Kidney glomerular epithelial cell (primary cell): ENCODE measurements at places on chromosomes 7 and 10.

DNA sequence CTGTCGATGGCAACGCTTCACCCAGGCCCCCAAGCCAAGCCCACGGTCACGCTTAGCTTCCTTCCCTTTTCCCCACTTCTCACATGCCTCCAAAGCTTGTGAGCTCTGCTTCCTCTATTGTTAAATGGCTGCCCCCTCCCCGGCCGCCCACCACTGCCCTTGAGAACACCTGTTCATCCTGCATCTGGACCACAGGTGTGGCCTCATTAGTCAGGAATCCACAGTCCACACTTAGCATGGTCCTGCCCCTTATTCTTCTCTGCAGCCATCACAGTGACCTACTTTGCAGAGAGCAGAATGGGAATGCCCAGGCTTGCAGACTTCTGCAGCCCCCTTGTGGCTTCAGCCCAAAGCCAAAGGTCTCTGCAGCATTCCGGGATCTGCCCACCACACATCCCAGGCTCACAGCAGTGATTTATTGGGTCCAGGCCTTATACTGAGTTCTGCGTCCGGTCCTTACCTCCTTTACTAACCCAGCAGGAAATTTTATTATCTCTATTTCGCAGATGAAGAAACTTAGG, 66.9 kb downstream of the PTPRE start:
- no peak for DNase-seq

DNA sequence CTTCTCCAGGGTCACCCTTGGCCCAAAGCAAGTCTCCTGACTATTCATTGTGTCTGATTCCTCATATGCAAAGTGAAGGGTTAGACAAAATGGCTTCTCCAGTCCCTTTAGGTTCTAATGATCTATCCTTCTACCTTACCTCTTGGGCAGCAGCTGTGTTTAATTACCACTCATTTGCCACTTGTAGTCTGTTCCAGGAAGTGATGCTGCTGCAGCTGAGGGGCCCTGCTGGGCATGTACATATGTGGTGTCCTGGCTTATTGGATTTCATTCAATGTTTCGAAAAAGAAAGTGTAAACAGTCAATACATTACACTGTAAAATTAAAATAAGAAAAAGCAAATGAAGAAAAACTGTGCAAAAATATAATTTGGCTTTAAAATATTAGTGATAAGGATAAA, 36.6 kb downstream of the SCIN start:
- no peak for DNase-seq

DNA sequence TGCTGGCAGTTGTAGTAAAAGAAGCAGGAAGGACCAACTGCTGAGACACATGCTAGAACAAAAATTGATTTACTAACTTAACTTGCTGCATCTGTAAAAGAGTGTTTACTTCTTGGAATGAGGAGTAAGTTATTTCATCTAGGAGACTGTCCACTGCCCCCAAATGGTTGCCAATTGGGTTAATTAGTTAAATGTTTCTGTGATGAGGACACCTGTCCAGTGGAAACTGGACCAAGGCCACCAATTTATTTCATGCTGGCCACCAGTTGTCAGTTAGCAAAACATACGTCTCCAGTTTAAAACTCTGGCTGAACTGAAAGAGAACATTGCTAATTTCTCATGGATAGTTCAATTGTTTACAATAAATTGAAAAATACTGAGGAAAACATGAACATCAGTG, 191.7 kb downstream of the PPP1R9A start:
- no peak for DNase-seq

DNA sequence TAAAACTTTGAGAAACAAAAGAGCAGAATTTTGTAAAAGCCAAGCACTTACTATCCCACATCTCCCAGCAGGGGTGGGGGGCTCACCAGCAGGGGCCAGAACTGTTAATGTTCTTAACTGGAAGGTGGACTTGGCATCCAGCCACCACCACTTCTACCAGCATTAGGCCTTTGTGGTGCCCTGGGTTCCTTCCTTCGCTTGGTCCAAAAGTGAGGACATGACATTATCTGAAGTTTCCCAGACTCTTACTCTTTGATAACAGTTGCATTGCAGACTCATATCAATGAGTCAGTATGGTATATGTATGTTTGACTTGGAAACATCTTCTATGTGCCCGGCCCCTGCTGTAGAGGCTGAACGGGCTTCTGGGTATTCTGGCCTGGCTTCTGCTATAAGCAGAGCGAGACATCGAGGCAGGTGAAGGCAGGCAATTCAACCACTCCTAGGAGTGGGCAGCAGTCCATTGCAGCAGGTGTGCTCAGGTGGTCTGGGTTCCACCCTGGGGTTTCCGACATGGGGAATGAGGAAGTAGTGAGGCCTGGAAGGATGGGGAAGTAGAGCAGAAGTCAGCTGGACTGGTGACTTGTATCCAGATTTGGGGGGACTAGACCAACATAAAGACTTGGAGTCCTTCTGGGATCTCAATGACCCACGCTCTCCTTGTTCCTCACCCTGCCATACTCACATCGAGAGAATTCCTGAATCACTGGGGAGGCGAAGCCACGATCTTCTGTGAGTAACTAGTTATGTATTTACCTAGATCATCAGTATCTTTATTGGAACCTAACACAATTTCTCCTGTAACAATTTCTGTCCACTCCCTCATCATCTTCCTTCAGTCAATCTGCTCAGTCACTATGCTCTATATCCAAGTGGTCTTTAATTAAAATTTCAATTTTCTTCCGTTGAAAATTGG, 4.1 kb downstream of the ZNF777 start:
- DNase-seq = peak; percentile 7

DNA sequence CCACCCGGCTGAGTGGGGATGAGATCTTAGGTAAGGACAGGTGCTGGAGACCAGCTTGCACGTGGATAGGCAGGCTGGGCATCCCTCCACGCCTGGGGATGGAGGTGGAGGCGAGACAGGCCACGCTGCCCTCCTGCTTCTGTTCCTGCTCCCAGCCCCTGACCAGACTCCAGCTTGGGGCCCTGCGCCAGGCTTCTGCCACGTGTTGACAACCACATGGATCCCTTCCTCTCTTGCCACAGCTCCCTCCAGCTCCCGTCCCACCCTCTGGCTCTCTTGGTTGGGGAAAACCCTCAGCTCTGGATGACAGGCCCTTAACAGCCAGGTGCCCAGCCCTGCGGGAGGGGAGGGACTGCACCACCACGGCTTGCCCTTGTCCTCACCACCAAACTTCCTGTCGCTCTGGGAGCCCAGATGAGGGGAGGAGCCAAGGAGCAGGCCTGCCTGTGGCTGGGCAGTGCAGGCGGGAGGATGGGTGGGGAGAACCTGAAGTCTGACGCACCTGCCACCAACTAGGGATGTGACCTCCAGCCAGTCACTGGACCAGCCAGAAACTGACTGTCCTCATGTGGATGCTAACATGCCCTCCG, 36.0 kb downstream of the KCNH2 start:
- DNase-seq = no peak

DNA sequence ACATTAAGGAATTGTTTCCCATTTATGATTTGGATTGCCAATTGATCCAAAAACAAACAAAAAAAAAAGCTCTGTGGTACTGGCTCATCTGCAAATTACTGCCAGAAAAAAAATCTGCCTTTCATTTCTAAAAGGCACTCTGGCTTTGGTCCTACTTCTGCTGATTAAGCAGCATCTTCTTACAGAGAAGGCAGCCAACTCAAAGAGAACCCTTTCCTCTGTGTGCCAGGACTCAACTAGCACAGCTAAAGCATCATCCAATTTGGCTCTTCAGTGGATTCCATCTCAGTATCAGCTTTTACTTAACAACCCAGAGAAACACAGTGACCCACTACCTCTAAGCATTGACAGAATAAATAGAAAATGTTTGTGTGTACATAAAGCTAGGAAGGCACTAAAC, 80.6 kb downstream of the GSAP start:
- DNase-seq = no peak

- DNase-seq = no peak
Observed at GRCh38 chr7:22433710-22434460, 66.1 kb downstream of the STEAP1B start.

- peak; percentile 19 for DNase-seq
Observed at GRCh38 chr7:18610331-18610948, 114.9 kb downstream of the HDAC9 start.

DNA sequence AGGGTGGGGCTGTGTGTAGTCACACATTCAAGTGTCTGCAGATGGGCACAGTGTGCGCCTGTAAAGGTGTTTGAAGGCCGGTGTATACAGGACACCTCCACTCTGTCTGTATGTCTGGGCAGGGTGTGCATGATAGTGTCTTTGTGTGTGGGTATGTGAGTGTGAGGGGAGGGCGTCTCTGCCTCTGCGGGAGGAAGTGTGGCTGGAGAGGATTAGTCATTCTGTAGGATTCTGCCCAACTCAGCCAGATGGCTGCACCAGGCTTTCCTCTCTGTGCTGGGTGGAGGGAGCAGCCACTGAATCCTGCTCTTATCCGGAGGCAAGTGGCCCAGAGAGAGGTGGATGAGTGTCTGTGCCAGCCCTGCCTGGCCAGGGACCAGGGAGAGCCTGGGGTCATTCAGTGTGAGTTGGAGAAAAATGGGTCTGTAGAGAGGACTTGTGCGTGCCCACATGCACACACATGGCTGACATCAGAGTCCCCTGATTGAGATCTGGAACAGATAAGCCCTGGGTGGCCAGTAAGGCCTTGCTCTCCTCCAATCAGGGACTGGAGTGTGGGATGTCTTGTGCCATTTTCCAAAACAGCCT, 1.7 kb downstream of the SFXN3 start:
- DNase-seq = peak; percentile 74

DNA sequence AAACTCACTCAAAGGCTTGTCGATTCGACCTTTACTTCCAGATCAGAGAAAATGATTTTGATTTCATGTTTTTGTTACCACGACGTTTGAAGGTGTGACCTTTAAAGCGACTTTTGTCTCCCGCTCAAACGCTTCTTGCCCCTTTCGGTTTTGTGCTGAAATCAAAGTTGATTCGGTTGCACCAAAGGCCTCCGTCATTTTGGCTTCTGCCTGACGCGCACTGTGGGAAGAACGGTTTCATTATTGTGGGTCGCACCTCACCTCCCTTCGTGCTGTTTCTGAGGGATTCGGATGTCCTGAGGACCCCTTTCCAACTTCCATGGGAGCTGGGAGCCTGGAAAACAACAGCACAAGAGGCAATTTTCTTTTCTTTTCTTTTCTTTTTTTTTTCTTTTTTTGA, 176.9 kb downstream of the DNAJB6 start:
- no peak for DNase-seq

DNA sequence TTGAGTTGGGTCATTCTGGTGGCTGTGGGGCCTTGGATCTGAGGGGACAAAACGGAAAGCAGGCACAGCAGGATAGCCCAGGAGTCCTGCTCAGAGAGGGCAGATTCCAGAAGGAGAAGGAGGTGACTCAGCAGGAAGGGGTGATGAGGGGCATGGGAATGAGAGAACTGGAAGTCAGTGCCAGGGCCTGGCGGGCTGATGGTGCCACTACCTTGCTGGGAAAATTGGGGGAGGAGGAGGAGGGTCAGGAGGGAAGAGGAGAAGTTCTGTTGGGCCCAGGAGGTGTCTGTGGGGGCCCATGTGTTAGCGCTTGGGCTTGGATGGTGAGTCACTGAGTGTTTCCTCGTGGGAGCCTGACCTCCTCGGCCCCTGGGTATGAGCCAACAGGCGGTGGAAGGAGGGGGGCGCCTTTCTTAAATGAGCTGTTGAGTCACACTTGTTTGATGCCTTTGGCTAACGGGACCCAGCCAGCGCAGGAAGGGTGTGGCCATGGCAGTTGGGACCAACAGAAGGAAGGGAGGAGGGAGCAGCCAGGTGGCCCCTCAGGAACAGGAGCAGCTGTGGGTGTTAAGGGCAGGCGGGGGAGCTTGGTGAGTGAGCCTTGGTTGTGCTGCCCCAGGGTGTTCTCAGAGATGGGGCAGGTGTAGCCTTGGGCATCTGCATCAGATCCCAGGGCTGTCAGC, 130.0 kb upstream of the BTBD16 start:
- peak; percentile 97 for DNase-seq

GRCh38 chr10:92410501-92410900, 119.5 kb downstream of the MARCHF5 start:
- no peak for DNase-seq

GRCh38 chr10:100781145-100781665, 35.8 kb downstream of the PAX2 start:
- DNase-seq = no peak

DNA sequence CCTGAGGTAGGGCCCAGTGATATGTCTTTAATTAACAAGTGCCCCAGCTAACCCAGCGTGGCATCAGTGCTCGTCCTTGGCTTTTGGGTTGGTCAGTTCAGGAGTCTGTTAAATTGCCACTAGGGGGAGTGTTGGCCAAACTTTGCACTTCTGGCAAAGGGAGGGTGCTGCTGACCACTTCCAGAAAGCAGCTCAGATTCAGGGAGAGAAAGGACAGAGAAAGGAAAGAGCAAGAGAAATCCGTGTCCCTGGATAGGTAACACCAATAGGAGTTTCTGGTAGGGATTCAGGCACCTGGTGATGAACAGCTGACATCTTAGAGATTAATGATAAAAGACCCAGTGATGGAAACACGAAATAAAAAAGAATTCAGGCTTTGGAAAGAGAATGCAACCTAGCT, 243.1 kb upstream of the AOAH start:
- DNase-seq = peak; percentile 37

DNA sequence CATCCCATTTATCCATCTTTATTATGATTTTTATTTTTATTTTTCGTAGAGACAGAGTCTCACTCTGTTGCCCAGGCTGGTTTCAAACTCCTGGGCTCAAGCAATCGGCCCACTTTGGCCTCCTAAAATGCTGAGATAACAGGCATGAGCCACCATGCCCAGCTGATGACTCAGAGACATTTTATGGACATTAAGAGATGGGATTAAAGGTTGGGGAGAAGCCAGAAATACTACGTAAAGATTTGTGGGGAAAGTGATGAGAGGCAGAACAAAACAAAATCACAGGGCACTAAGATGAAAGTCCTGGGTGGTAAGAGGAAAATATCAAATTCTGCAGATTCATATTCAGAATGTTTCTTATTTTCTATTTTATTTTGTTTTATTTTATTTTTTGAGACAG, 7.6 kb downstream of the WNT8B start:
- no peak for DNase-seq

- no peak for DNase-seq
Observed at GRCh38 chr10:66862687-66863258, 63.1 kb upstream of the LRRTM3 start.

GRCh38 chr7:108091461-108091831, 38.7 kb downstream of the LAMB4 start:
- no peak for DNase-seq

- DNase-seq = no peak
Observed at GRCh38 chr10:91865562-91866081, 43.7 kb downstream of the FGFBP3 start.

GRCh38 chr7:39547336-39547735, 18.9 kb upstream of the YAE1 start:
- DNase-seq = no peak

DNA sequence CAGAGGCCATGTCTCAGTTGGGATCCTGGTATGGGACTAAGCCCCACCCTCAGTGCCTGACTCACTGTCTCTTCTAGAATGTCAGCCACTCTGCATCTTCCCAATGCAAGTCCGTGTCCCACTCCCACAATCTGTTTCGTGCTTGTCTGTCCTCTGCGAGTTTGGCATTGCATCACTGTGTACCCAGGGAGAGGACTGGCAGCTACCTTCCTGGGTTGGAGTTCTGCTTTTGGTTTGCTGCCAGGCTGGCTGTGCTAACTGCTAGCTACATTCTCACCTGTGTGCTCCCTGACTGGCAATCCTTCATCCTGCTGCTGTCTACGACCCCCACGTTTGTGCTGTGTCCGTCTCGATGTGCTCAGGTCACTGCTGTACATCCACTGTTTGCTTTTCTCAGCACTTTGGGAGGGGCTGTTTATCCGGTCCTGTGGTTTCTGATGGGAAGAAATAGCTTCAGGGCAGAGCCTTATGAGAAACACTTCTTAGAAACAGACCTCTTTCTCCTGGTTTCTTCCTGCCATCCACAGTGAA, 56.0 kb upstream of the GLI3 start:
- no peak for DNase-seq

GRCh38 chr10:111017098-111017497, 59.7 kb upstream of the ADRA2A start:
- DNase-seq = no peak
